ENCODE measurements at places on chromosomes 13 and 19.

DNA sequence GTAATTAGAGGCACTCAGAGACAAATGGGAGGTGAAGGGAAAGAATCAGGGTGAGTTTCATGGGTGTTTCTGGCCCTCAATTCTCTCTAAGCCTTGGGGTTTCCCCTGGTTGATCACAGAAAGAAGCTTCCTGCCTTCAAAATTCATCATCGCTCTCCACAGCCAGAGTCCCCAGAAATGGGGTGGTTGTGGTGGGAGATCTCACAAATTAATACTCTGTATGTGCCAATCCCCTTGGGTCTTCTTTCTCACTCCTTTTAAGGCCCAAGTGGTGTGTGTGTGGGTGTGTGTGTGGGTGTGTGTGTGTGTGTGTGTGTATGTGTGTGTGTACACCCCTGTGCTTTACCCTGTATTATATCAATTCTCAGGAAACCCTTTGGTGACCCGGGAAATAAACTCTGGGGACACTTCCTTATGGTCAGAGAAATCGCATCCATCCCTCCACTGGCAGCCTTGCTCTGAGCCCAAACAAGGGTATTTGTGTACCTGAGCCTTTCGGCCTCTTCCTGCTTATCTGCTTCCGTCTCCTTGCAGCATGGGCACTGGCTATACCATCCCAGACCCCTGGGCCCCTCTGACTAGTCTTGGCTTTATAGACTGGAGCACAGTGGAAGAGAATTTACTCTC lies 2.8 kb upstream of the FCGBP start:
- no peak for DNase-seq

DNA sequence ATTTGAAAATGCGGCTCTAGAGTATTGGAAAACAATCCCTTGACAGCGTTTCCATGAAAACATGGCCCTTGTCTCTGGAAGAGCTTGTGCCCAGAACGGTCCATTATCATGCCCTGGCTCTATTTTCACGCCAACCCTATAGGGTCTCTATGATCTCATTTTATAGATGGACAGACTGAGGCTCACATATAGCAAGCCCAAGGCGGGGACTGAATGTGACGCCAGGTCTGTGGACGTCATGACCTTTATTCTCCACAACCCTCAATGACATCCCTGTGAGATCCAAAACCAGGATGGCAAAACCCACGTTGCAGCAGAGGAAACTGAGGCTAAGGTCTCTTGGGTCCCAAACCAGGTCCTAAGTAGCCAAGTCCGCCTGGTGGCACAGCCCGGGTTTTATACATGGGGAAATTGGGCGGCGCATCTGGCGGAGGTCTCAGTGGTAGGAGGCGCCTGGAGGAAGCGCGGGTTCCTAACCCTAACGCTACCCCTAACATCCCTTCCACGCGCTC lies 425 bp upstream of the COLGALT1 start:
- no peak for DNase-seq

- DNase-seq = no peak
Observed at GRCh38 chr13:111074826-111075225, 40.3 kb upstream of the ARHGEF7 start.

GRCh38 chr13:100089465-100090032 lies 656 bp downstream of the PCCA start:
- no peak for DNase-seq

DNA sequence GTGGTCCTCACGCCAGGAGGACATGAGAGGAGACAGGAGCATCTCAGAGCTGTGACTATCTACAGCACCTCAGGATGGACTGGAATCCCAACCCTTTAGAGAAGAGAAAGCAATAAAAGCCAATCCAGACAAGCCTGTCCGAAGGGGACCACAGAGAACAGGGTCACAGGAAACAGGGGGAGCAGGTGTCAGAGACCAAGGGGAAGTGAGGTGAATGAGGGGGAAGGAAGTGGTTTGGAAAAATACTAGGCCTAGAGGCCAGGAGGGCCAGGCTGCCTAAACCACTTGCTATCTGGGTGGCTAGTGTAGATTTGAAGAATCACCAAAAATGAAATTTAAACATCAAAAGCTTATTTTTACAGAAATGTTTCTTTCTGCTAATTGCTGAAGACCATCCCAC lies 16.2 kb downstream of the TMTC4 start:
- DNase-seq = no peak

- DNase-seq = peak; percentile 57
Observed at GRCh38 chr13:24922387-24922744, 158.4 kb downstream of the RNF17 start.

DNA sequence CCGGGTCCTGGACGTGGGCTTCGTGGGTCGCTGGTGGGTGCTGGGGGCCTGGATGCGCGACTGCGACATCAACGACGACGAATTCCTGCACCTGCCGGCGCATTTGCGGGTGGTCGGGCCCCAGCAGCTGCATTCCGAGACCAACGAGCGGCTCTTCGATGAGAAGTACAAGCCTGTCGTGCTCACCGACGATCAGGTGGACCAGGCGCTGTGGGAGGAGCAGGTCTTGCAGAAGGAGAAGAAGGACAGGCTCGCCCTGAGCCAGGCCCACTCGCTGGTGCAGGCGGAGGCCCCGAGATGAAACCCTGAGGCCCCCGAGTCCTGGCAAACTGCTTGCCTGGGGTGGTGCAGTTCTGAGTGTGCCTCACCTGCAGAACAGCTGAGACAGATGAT lies 787 bp downstream of the TIMM29 start:
- no peak for DNase-seq
